ENCODE measurements at places on chromosomes 3 and 15.

GRCh38 chr3:189513281-189514117 lies 117.7 kb upstream of the TP63 start:
- DNase-seq = no peak

- no peak for DNase-seq
Observed at GRCh38 chr15:52642386-52643361, 36.5 kb downstream of the ATOSA start.

DNA sequence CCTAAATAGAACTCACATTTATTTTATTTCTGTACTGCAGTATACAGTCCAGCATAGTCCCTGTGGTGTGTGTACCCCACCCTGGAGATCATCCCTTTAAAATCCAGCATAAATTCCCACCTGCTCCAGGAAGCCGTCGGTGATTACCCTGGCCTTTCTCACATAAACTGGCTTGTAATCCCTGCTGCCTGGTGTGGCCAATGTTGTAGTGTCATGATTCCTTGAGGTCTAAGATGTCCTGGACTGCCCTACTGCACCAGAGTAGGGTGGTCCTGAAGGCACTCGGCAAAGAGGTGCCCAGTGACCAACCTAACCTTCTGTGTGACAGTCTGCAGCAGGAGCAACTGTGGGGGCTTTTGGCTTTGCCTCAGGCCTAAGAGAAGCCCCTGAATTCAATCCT lies 58.9 kb downstream of the ITGA11 start:
- DNase-seq = no peak

DNA sequence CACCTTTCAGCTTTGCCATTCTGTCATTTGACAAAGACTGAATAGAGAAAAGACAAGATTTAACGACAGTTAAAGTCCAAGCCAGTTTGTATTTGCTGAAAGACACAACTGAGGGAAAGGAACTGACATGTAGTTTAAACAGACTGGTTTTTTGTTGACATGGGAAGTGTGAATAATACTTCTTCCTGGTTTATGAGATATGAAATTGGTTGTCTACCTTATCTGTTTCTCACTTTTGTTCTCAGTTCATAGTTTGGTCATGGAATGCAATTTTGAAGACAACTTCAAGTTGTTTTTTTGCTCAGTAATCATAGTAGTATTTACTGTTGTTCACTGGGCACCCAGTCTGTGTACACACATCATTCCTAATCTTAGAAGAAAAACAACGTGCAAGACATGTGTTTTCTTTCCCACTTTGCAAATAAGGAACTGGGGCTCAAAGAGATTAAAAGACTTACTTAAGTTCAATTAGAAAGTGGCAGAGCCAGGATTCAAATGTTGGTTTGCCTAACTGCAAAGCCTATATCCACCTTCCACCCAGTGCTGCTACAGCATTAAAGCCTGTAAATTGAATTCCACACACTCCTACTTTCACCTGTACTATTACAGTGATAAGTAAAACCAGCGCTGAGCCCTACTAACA lies 103.5 kb downstream of the LPP start:
- DNase-seq = no peak

DNA sequence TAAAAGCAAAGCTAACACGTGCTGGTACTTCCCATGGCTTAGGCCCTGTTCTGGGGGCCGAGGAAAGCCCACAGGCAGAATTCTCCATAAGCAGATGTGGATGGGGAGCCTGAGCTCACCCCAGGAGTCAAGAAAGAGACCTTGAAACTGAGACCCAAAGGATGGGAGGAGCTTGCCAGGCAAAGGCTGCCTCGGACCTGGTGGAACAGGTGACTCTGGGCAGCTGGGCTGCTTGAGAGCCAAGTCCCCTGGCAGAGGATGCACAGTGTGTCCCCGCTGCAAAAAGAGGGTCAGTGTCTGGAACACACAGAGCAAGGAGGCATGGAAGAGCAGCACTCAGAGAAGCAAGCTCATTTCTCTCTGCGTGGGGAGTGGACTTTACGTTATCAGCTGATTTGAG lies 528.7 kb downstream of the GABRG3 start:
- DNase-seq = no peak

- DNase-seq = no peak
Observed at GRCh38 chr3:15794842-15795650, 2.7 kb downstream of the ANKRD28 start.

DNA sequence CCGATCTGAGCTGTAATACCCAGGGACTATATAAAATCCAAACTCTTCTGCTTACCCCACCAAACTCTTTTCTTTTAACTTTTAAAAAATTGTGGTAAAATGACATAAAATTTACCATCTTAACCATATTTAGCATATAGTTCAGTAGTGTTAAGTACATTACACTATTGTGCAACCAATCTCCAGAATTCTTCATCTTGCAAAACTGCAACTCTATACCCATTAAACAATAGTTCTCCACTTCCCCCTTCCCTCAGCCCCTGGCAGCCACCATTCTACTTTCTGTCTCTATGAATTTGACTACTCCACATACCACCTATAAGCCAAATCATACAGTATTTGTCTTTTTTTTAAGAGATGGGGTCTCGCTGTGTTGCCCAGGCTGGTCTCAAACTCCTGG lies 38.7 kb downstream of the SENP8 start:
- no peak for DNase-seq

DNA sequence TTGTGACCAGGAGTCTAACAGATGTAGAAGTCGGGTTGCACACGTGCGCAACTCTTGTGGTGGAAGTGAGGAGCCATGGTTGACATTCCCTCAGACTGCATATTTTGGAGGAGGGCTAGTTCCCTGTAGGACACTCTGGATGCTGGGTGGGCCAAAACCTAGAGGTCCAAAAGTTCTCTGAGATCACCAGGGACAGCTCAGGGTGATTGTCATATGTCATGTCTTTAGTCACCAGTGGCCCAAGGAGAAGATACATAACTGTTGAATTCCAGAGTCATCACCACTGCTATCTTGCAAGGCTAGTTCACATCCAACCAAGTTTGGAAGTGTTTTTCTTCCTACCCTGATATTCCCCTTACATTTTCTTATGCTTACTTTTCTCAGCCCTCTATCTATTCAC lies 95.2 kb upstream of the C3orf80 start:
- DNase-seq = no peak

DNA sequence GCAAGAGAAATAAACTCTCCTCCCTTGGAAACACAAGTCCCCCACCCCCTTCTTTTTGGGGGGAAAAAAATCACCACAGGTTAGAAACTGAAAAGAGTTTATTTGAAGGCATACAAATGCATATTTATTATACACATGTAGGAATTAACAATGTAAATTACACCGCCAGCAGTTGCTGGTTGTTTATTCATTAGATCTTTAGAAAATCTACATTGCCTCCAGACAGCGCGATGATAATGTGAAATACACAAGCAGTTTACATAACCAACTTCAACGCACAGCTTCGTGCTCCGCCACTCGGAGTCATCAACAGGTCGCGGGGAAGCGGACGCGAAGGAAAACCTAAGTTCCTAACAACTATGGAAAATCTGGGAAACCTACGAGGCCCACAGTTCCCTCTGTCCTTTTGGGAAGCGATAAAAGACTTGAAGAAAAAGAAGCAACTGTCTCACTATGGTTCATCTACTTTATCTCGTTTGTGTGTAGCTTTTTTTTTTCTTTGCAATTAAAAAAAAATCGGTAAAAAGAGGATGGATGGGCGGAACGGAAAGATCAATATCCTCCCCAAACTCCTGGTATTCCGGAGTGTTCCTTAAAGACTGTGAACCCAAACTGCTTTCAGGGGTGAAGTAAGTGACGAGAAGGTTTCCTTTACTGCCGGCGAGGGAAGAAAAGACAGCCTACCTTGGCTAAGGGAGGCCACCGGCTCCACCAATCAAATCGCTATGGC lies 8.4 kb upstream of the FOXB1 start:
- no peak for DNase-seq

DNA sequence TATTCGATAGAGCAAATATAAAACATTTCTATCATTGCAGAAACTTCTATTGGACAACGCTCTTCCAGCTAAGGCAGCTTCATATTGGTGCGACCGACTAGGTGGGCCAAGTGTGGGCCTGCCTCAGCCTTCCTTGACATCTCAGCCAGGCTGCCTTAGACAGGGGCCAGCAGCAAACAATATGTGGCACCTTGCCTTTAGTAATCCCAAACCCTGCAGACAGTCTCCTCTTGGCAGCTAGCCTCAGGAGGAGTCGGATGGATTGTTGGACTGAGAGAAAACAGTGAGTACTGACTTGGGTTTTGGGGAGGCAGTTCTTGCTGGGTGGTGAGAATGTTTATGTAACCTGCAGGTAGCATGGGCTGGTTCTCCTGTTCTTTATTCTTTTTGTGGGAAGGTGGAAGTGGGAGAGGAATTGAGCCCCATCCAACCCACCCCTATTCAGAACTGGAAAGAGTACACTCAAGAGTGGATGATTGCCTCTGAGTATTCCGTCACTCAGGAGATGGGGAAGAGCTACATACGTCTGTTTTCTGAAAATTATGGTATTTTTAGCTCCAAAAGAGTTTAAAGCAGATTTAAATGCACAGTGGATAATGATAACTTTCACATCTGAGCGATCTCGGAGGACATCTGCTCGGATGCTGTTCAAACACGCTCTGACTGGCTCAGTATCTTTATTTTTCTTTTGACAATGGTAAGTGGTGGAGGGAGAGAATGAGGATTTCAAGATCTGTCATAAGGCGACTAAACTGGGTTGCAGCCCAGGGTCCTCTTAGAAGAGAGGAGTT lies 47.2 kb downstream of the GPD1L start:
- DNase-seq = no peak

DNA sequence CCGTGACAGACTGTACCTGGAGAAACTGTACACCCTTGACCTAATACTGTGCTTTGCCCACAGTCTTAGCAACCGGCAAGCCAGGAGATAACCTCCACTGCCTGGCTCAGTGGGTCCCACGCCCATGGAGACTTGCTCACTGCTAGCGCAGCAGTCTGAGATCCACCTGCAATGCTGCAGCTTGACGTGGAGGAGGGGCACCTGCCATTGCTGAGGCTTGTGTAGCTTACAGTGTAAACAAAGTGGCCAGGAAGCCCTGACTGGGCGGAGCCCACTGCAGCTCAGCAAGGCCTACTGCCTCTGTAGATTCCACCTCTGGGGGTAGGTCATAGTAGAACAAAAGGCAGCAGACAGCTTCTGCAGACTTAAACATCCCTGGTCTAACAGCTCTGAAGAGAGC lies 189.3 kb downstream of the EDEM1 start:
- DNase-seq = no peak

- no peak for DNase-seq
Observed at GRCh38 chr3:111072031-111072921, 660 bp downstream of the NECTIN3 start.

GRCh38 chr3:43704697-43705096 lies 14.0 kb downstream of the ABHD5 start:
- no peak for DNase-seq

DNA sequence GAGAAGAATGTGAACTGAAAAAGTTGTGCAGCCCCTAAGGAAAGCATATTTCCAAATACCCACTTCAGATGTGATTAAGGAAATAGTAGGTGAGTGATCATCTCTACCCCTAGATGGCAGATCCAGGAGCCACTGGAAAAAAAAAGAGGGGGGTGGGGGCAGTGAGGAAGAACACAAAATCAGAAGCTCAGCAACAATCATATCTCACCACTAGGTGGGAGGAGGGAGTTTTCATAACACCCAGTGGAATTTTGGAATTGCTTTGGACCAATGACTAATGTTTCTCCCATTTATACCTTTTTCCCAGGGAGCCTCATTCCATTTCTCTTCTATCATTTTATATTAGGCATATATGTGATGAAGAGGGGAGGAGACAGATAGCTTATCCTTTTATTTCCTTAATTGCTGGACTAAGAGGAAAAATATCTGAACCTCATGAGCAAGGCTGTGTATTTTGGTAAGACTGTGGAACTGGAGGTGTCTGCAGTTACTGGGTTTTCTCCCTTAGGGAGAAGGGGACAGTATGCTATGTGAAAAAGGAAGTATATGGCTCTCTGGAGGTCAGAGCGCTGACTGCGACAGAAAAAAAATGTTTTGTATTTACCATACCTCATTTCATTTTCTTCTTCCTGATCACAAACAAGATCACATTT lies 363.4 kb downstream of the GAP43 start:
- no peak for DNase-seq

- no peak for DNase-seq
Observed at GRCh38 chr3:125958511-125959316, 10.3 kb upstream of the ROPN1B start.

DNA sequence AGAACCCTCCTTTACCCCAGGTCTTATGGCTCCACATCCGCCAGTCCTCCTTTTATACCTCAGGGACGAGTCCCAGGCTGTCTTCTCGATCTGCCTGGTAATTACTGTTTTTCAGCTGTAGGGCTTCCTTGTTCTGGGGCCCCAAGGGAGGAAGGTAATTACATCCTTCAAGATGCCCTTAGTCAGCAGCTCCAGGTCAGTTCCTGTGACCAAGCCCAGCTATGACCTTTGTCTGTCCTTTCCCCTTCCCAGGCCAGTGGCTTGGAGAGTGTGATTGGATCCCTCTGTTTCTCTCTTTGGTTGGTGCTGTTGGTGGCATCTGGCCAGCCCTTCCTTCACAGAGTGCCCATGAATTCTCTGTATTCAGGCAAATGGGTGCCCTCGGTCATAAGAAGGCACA lies 92.6 kb downstream of the AAGAB start:
- DNase-seq = no peak

DNA sequence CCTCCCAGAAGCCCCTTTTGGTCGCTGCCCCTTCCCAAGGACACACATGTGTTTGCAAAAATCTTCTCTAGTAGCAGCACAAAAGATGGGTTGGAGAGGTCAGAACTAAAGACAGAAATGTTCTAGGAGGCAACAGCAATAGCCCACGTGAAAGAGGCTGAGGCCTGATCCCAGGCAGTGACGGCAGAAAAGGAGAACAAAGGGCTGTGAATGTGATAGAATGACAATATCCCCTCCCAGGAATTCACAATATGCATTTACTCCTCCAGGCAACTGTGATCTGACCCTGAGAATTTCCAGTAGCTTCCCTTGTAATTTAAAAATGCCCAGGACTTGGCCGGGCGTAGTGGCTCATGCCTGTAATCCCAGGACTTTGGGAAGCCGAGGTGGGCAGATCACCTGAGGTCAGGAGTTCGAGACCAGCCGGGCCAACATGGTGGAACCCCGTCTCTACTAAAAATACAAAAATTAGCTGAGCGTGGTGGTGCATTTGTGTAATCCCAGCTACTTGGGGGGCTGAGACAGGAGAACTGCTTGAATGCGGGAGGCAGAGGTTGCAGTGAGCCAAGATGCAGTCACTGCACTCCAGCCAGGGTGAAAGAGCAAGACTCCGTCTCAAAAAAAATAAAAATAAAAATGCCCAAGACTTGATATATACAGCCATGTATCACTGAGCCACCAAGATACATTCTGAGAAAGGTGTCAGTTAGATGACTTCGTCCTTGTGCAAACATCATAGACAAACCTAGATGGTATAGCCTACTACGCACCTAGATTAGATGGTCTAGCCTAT lies 43.6 kb upstream of the PIAS1 start:
- DNase-seq = no peak
